Thymus (tissue), 14 donors: ENCODE measurements at places on chromosomes 16 and 17. TPM values are rescaled to one million over a fixed set of nuclear protein-coding genes. Genes with fewer than 3 reads are reported as not detected.

Gene PDILT
- not detected for total RNA-seq

Gene ZFHX3
- 0.90 TPM for total RNA-seq

Gene SP6
- 0.28 TPM for total RNA-seq

Gene OR2C1
- total RNA-seq, result 0.14 TPM

- DNase-seq, result no peak
Observed at GRCh38 chr16:11313493-11314308, 31.6 kb upstream of the RMI2 start.

- no peak for DNase-seq
Observed at GRCh38 chr16:55943267-55943666, 68.1 kb upstream of the CES5A start.

DNA sequence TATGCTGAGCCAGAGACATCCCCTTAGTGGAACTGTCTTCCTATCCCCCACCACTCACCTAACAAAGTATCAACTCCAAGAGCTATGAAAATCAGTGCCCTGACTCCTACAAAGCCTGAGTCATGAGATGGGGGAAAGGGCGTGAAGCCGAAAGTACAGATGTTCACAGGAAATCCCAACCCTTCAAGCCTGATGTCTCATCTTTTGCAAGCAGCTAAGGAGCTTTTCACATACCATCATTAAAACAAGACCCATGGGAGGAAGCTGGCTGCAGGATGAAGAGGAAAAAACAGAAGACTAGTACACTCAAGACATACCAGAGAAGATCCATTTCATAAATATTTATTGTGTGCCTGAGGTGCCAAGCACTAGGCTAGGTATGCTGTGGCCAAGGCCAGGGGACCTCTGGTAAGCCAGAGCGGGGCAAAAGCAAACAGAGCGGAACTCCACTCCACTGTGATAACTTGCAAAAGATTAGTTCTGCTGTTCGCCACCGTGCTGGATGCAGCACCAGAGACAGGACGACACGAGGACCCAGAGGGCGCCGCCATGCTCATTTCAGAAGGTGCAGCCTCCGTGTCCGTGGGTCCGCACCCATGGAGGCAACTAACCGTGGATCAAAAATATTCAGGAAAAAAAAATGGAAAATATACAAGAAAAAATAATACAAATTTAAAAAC lies 4.5 kb upstream of the MNT start:
- no peak for DNase-seq

- no peak for DNase-seq
Observed at GRCh38 chr17:27536781-27537180, 80.5 kb downstream of the KSR1 start.

GRCh38 chr17:82547981-82548380 lies 28.4 kb downstream of the FOXK2 start:
- no peak for DNase-seq

DNA sequence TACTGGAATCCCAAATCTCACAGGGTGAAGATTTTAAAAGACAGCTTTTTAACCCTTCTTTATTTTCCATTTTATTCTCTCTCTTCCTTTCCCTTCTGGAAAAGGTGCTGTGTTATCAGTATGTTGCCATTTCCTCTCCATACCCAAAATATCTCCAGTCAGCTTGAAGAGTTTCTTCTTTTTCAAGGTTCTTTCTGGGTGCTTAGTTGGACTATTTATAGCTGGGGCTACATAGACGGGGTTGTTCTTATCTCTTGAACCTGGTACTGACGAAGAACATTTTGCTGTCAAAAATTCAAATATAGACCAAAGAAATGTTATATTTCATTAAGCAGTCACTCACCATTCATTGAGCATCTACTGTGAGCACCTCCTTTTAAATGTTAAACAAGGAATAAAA lies 48.6 kb downstream of the IST1 start:
- DNase-seq, result no peak

DNA sequence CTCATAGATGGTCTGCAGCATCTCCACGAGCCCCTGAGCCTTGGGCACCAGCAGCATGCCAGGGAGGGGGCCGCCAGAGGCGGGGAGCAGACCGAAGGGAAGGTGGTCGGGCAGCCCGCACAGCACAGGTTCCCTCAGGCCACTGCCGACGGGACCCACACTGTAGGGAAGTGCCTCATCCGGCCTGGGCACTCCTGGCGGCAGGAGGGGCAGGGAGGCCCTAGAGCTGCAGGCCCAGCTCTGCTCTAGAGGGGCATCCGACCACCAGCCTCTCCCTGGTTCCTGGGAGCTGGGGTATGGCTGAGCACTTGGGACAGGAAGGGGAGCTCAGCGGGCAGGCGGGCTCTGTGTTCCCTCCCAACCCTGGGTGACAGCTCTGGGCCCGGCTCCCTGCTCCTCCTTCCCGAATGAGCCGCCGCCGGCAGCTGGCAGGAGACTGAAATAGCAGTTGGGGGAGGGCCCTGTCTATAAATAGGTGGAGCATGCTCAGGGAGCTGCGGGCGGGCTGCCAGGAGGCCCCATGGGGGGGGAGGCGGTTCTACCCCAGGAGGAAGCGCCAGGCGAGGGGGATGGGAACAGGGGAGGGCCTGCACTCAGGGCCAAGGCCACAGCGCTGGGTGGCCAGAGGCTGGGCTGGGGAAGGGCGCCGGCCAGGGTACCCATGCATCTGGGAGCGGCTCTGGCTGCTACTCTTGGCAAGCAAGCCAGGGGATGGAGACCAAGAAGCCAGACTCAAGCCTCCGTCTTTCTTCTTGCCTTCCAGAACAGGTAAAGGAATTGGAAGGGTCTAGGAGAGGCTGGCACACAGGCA lies 12.4 kb downstream of the HDAC5 start:
- DNase-seq, result peak; percentile 65

DNA sequence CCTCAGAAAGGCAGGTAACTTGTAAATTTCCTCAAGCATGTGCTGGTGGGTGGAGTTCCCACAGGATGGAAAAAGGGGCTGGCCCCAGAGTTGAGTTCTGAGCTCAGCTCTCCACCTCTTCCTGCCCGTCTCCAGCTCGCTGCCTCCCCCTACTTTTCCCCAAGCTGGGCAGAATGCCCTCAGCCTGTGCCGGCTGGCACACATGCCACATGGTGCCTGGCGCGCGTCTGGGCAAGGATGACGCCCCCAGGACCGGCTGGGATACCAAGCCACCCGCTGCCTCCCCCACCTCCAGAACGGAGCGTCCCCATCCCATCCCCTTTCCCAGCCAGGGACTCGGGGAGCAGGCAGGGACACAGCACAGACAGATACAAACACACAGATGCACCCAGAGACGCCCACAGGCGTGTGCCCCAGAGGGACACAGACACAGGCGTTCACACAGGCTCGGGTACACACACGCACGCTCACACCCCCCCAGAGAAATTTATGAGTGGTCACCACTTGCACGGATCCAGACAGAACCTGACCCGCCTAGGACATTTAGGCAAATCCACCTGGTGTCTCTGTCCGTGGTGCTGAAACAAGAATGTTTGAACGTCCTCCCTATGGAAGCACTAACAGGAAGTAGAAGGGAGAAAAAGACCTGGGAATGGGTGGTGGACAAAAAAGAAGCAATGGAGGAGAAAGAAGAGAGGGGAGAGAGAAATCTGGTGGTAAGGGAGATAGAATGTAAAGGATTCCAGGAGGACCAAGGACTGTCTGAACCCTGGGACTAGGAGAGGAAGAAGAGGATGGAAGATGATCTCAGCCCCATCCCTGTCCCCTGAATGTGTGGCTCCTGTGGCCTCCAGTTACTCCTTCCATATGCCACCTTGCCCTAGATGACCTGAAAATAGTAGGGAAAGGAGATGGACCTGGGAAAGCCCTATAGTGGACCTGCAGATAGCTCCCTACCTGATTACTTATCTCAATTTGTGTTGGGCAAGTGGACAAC lies 15.5 kb downstream of the NEUROD2 start:
- DNase-seq, result peak; percentile 67

DNA sequence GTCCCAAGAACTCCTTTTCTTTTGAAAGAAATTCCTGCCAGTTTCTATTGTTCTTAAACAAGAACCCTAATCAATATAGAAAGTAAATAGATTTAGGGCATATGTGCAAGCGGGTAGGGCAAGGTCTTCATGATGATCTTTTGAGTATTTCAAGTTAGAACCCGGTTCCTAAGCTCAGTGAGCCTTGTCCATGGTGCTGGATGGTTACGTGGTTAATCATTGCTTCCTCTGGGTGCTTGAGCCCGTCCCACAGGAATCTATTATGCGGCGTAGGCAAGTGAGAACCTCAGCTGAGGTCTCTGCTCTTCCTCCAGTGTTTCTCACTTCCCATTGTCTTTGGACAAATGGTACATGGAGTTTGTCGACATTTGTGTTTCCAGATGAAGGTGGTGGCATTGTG lies 580.8 kb upstream of the EEF2KMT start:
- DNase-seq, result no peak

GRCh38 chr16:11668623-11669379 lies 546 bp downstream of the SNN start:
- no peak for DNase-seq

- DNase-seq, result no peak
Observed at GRCh38 chr16:89915303-89916232, 3.1 kb upstream of the MC1R start.

- no peak for DNase-seq
Observed at GRCh38 chr16:11105038-11105903, 150.7 kb downstream of the SOCS1 start.

GRCh38 chr17:27602721-27603420 lies 28.1 kb upstream of the LGALS9 start:
- DNase-seq, result peak; percentile 74

- DNase-seq, result no peak
Observed at GRCh38 chr17:75645889-75646637, 12.8 kb downstream of the SMIM5 start.
